ENCODE measurements at places on chromosomes 6 and 20.

DNA sequence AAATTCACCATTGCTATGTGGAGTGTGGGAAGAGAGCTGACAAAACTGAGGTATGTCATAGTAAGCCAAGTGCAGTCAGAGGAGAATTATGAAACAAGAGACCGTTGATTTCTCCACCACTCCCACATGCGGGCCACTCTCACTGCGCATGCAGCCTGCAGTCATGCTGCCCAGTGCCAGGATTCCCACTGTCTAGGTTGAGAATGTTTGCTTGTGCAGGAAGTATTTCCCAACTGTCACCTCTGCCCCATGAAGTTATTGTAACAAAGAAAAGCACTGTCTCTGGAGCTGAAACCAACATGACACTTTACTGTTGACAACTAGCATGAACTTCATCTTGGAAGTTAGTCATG, 18.7 kb upstream of the SFT2D1 start:
- no peak for DNase-seq

DNA sequence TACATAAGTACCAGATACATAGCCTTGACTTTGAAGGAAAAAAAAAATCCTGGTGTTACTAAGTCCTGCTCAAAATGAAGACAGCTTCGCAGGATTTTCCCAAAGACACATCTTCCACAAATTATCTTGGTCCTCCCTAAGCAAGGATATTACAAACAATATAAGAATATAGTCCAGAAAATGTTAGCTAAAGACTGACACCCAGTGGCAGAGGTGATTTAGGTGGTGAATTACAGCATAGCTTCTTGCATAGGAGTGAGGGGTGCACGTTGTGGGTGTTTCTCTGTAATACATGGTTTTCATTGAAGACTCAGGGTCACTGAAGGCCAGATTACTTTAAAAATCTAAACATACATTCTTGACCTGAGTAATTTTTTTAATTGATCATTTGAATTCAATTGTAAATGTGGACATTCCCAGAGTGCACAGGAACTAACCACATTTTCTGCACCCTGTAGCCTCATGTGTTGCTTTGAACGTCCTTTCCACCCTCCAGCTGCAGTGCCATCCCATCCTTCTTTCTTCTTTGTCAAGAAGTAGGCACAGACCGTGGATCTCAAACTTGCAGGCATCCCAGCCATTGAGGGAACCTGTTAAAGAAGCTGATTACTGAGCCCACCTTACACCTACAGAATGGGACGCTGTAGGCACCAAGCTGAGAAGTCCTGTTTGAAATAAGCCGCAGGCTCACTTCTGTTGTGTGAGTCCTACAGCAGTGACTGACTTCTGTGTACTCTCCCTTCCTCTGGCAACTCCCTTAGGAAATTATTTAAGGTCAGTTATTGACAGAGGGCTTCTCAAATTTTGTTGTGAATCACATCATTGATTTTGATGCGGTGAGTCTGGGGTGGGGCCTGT, 102.6 kb downstream of the PERP start:
- DNase-seq, result no peak

GRCh38 chr20:22805996-22806395, 221.6 kb upstream of the FOXA2 start:
- no peak for DNase-seq

DNA sequence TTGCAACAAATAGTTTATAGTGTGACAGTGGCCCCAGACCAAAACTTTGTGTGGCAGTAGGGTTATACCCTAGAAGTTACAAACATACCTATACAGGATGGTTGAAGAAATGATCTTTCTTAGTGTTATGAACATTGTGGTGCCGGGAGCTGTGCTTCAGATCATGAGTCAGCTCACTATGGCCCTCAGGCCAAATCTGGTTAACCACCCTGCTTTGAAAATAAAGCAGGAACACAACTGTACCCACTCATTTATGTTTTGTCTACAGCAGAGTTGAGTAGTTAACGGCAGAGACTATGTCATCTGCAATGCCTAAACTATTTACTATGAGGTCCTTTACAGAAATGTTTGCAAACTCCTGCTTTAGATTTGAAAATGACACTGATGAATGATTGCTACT, 24.3 kb downstream of the AKAP7 start:
- no peak for DNase-seq

- DNase-seq, result no peak
Measured at GRCh38 chr6:166461821-166462460, 79.2 kb upstream of the MPC1 start.

DNA sequence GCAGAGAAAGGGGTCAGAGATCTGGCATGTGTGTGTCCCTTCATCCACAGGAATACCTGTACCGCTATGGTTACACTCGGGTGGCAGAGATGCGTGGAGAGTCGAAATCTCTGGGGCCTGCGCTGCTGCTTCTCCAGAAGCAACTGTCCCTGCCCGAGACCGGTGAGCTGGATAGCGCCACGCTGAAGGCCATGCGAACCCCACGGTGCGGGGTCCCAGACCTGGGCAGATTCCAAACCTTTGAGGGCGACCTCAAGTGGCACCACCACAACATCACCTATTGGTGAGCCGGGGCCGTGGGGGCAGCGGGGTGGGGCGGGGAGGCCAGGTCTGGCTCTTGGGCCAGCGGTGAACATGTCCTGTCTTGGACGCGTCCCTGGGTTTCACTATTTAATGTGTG, 1.1 kb downstream of the MMP9 start:
- DNase-seq, result no peak

DNA sequence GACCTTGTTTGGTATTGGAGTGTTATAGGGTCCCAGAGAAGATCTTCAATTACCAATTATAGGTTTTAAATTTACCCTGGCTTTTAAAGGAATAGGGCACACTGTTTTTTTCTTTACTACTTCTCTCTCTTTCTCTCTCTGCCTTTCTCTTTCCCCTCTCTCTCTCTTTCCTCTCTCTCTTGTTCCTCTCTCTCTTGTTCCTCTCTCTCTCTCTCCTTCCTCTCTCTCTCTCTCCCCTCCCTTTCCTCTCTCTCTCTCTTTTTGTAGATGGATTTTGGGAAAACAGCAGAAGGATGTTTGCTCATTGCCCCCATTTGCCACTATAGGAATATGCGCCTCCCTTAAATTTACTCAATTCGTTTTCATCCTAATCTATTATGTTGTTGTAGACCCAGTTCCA, 45.2 kb downstream of the TBX18 start:
- no peak for DNase-seq

DNA sequence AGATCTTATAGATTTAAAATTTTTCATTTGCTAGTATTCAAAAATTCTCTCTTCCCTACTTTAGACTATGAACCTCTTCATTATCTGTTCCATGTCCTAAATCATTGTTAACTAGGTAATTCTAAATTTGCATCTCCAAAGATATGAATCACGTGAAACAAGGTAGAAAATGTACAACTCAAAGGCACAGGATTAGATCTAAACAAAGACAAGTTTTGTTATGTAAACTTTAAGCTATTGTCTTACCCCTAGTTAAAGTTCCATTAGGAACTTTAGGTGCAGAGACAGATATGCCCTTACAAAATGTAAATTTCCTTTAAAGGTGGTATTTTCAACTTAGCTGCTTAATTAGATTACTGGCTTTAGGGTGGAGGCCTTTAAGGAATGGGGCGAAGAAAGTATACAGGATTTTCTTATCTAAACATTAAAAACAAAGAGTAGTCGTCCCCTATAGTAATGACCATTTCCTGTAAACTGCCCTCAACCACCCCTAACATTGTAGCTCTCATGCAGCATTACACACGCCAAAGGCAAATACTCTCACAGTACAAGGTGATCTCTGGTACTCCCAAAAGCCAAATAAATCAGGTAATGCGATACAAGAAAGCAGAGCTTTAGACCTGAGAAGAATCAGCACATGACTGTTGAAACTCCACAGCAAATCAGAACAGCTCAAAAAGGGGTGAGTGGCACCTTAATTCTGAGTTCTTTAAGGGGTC, 57.4 kb upstream of the MRAP2 start:
- DNase-seq, result no peak

- no peak for DNase-seq
Measured at GRCh38 chr6:503610-504362, 112.2 kb downstream of the IRF4 start.

DNA sequence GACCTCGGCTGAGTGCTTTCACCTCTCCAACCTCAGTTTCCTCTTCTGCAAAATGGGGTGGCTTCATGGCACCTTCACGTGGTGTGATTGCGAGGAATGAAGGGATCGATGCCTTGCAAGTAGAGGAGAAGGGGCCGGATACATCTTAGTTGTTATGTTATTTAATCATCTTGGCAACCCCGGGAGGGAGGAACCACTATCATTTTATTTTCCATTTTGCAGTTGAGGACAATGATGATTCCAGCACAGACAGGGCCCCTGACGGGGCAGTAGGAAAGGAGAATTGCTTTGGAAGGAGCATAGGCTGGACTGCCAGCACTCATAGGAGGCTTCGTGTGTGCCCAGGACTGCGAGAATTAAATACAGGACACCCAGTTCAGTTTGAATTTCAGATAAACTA, 2.5 kb upstream of the PMEPA1 start:
- DNase-seq, result no peak

GRCh38 chr20:47187450-47188195, 168.9 kb downstream of the ZMYND8 start:
- no peak for DNase-seq

DNA sequence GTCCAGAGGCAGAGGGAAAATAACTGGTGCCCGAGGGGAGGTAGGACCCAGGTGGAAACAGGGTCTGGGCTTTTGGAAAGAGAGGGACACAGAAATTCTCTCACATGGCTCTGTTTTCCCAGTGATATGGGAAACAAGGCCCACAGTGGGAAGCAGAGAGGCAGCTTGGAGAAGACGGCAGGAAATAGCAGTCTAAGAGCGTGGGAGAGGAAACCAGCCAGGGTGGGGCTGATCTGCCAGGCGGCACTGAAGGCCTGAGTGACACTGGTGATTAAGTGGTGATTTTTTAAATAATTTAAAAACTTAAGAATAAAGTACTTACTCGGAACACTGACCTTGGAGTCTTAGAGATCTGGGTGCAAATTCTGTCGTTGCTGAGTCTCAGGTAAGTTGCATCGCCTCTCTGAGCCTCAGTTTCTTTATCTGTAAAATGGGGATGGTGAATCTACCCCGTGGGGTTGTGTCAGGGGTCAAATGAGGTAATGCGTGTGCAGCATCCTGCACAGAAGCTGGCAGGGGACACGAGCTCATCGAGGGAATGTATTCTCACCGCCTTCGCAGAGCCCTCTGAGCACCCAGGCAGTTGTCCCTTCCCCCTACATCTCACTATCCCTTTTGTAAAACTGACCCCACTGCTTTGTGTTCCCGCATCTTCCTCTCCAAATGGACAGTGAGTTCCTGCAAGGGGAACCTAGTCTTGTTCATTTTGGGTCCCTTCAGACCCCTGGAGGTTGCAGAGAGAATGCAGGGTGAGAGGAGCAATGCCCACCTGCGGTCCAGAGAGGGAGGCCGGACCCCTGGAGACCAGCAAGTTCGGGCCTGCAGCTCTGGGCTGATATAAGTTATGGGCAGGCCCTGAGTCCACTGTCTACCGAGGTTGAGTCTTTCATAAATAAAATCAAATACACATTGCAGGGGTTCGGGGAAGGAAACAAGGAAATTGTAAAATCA, 228.6 kb upstream of the PMEPA1 start:
- no peak for DNase-seq

- DNase-seq, result no peak
Measured at GRCh38 chr20:8578161-8578865, 446.2 kb downstream of the PLCB1 start.

DNA sequence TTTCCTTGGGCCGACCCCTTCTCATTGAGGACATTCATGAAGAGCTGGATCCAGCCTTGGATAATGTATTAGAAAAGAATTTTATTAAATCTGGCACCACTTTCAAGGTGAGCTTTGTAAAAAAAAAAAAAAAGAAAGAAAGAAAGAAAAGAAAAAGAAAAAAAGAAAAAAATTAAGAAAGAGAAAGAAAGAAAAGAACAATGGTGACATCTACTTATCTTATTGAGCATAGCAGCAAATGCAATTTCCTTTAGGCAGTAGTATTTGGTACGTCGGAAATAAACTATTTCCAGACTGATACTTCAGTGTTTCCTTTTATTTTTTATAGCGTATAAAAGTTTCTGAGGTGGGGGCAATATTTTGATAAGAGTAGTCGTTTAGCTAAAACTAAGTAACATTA, 119.0 kb upstream of the GLP1R start:
- DNase-seq, result no peak

DNA sequence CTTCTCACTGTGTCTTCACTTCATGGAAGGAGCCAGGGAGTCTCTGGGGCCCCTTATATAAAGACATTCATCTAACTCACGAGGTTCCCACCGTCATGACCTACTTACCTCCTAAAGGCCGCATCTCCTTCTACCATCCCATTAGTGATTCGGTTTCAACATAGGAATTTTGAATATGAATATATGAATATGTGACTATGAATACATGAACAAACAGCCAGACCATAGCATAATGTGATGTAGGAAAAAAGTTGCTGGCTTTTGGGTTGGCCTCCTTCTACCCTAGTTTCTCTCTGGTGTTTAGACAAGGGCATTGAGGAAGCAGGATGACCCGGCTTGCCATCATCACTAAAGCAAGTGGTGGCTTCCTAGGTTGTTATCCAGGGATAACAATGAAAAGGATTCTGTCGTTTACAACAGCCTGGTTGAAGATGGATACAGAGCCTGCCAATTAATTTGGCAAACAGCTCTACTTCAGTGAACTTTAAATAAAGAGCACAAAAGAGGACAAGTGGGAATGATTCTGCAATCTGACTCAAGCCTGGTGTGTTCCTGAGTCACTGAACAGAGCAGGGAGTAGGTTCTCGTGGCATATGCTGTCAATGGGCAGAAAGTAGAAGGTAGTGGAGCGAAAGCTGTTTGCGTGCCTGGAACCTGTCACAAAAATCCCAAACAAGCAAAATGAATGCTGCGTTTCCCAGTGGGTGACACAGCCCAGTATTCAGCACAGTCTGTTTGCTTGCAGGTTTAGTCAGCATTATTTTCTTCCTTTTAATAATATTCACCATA, 44.0 kb upstream of the DOK5 start:
- DNase-seq, result no peak

DNA sequence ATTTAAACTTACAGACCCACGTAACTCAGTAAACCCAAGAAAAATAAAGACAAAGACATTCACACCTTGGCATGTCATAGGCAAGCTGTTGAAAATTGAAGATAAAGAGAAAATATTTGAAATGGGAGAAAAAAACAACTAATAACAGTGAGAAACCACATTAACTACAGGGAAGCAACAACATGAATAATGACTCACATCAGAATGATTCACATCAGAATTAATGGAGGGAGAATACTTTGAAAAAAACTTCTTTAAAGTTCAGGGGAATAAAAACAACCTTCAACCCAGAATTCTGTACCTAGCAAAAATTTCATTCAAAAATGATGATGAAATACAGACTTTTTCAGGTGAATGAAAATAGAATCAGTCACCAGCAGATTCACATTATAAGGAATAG, 32.9 kb upstream of the SLC22A3 start:
- no peak for DNase-seq

GRCh38 chr6:126904176-126904575, 214.3 kb upstream of the RSPO3 start:
- no peak for DNase-seq

- no peak for DNase-seq
Measured at GRCh38 chr6:8027965-8028651, 36.1 kb downstream of the BLOC1S5 start.

GRCh38 chr6:143941852-143942627, 66.0 kb downstream of the PLAGL1 start:
- DNase-seq, result peak; percentile 26

Data from central memory CD8-positive, alpha-beta T cell (primary cell).